ENCODE measurements at places on chromosomes 1 and 21. TPM values are rescaled to one million over a fixed set of nuclear protein-coding genes. Genes with fewer than 3 reads are reported as not detected.
A peak's percentile ranks its signal among the peaks of the same experiment; 100 is the strongest.

CXADR gene
- total RNA-seq: 87.5 TPM

CAMK2N1 gene
- 7.8 TPM for total RNA-seq

GPR3 gene
- total RNA-seq: 0.51 TPM

DNA sequence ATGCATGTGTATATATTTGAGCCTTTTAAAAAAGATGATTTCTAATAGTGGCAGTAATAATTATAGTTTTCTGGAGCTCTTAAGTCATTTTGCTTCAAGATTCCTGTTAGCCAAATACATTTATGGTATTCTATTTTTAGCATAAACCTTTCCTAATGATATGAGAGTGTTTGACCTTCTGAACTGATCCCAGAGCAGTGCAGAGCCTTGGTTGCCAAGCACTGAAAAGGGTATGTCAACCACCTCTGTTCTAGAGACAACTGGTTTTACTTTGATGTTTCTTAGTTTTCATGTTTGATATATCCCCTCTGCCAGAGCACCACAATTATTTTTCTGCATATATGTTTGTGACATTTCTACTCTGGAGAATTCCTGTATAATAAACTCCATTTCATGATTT, 15.1 kb upstream of the KCNA3 start:
- no peak for DNase-seq

DNA sequence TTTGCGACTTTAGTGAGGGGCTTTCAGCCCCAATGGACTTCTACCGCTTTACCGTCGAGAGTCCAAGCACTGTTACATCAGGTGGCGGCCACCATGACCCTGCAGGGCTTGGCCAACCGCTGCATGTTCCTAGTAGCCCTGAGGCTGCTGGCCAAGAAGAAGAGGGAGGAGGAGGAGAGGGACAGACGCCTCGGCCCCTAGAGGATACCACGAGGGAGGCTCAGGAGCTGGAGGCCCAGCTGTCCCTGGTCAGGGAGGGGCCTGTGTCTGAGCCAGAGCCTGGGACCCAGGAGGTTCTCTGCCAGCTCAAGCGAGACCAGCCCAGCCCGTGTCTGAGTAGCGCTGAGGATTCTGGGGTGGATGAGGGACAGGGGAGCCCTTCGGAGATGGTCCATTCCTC, 8.6 kb upstream of the SLC25A34 start:
- no peak for DNase-seq

KRTAP19-6 gene
- total RNA-seq: not detected

DNA sequence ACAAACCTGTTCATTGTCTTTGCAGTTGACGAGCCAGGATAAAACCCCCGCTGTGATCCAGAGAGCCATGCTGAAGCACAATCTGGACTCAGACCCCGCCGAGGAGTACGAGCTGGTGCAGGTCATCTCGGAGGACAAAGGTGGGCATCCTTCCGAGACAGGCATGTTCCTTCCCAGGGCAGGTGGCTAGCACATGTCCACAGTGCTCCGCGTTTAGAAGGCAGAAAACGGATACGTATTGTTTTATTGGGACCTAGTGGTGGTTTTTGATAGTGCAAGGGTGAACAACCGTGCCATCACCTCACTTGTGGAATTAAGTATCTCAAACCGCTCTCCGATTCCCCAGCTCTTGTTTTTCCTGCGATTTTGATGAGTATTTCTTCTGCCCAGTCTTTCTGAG, 115.3 kb downstream of the COLGALT2 start:
- DNase-seq: no peak

VCAM1 gene
- 24.5 TPM for total RNA-seq

DNA sequence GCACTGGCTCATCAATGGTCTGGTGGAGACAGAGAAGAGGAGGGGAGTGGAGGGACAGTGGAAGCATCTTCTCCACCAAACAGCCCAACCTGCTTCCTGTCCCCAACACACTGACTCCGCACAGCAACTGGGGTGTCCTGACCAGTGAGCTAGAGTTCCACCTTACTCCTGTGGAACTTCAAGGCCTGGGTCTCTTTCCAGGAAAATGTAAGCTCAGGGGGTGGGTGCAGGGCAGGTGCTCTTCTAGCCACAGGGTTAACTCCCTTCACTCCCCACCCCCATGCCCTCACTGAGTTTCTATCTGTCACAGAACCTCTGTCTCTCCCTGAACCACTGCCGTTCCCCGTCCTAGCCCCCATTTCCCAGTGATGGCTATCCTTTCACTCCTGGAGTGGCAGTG, 876 bp downstream of the MOB3C start:
- no peak for DNase-seq

DNA sequence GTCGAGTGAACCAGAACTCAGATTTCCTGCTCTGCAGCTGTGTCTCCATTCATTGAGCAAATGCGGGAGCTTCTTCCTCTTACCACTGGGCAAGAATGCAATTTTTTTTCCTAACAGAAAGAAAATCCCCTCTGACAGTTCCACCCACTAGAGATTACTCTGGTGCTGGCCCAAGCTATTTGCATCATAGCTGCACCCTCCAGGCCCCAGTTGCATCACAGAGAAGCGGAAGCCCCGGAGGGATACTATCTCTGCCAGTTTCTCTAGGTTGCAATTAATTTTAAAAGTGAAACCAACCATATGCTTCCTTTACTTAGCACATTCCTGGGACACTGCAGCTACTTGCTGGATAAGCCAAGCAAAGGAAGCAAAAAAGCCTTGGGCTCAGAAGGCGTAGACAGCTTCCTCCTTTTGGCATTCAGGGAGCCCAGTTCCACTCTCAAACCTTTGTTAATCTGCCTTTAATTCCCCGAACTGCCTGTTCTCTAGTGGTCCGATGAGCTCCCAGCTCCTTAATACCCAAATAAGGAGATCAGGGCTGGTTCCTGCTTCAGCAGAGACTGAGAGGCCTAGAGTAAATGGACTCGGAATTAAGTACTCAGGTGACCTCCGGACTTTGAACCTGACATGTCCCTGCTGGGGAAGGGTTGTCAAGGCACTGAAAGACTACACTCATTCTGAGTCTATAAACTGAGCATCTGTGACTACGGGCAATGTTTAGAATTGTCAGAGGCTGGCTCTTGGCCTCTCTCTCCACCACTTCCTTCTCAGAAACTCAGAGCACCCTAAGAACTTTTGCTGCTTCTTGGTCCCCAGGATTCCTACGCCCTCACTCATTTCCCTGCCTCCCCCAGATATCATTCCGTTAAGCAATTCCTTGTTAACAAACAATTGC, 72.5 kb upstream of the TNFSF18 start:
- peak; percentile 58 for DNase-seq

DNA sequence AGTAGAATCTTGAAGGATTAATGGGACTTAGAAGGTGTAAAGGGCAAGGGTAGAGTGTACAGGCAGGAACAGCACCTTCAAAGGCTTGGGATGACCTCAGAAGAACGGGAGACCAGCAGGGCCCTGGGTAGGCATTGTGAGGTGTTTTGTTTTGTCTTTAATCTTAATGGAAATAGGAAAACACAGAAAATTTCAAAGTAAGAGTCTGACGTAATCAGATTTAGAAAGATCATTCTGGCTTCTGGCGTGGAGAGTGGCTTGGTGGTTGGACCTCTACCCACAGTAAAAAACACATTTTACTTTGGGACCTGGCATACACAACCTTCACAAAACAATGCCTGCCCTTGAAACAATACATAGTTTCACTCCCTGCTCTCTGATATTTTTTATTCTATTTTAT, 4.1 kb downstream of the MOV10 start:
- DNase-seq: no peak

- DNase-seq: peak; percentile 81
These were observed 216.2 kb downstream of the SDCCAG8 start for GRCh38 chr1:243471754-243472745.

GRCh38 chr1:52554267-52554640, 1.4 kb upstream of the TUT4 start:
- DNase-seq: no peak

DNA sequence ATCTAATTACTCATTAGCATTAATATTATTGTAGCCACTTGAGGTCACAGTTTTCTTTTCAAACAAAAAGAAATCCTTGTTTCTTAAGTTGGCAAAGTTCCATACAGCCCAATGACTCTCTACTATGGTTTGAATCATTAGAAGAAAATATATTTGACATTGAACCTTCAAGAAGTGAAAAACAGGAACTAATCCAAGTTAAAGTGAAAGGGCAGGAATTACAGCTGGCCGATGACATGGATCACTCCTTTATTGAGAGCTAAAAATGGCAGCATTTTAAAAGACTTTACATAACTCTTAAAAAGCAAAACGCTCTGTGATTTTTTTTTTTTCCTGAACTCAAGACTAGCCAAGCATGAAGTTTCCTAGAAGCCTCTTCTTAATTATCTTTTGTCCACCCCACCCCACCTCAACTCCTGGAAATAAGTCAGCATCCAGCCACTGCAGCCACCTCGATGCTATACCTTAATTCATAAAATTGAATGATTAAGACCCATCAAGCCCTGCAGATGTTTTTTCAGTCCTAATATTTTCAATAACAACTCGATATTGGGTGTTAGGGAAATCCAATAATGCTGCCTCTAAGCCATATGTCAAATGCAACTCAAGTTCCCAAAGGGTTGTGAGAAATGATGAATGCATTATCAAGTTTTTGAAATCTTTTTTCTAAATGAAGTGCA, 323.1 kb downstream of the HHIPL2 start:
- no peak for DNase-seq

- no peak for DNase-seq
These were observed 117.3 kb downstream of the KAZN start for GRCh38 chr1:14715802-14716201.

DNA sequence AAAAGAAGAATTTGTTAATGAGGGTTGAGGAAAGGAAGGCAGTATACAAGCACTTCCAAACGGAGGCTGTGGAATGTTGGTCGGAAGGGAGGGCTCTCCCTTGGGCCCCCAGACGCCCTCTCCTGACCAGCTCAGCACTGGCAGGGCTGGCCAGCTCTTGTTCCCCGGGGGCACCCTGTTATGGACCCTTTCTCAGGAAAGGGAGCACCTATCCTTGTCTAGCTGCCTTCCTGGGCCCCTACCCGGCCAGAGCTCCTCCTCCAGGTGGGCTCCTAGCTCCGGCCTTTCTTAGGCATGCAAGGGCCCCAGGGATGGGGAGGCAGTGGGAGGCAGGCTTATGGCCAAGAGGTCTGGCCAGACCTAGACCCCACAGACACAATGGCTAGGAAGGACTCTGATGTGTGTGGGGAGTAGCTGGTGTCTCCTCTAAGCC, 926 bp downstream of the BLACAT1 start:
- no peak for DNase-seq

DNA sequence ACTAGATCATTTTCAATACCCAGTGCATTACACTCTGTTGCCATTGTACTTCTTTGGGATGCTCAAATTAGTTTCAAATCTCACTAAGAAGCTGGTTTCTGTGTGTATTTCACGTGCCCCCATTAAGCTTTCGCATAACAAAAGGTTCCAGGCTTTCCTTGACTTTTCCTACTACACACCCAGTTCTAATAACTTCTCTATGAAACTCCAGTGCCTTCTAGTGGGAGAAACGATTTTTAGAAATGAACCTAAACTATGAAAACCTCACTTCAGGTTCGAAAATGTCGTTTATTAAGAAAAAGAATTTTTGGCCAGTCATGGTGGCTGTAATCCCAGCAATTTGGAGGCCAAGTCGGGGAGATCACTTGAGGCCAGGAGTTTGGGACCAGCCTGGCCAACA, 2.8 kb downstream of the CFHR4 start:
- no peak for DNase-seq
